ENCODE measurements at places on chromosomes 4 and X.

GRCh38 chrX:151984328-151984727 lies 9.9 kb upstream of the GABRE start:
- no peak for DNase-seq

DNA sequence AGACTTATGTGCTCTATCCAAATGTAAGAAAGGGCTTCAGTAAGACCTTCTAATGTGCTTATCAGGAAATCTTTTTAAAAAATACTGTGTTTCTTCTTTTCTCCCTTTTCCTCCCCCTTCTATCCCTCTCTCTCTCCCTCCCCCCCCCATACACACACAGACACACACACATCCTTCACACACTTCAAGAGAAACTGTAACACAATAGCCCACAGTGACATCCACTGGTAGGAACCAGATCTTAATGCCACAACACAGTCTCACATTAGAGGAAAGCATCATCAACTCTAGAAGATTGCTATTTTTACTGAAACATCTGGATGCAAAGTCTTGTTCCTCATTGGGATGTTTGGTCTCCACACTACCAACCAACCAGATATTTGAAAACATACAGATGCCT lies 4.6 kb downstream of the PCDH19 start:
- DNase-seq = no peak

- DNase-seq = no peak
Measured at GRCh38 chrX:31445542-31445941, 373.7 kb upstream of the FTHL17 start.

DNA sequence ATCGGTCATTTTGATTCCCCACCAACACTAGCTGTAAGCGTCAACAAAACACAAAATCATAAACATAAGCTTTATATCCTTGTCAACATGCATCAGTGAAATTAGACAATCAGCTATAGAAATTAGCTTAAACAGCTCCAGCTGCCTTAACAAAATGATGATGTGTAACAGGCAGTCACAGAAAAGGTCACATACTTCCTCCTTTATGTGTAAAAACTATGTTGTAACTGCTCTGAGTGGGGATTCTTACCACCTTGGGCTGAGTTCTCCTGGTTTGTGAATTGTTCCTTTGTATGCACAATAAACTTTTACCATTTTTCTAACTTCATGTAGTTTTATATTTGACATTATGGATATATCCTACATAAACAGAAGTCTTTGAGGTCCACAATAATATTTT lies 73.9 kb upstream of the MAP9 start:
- DNase-seq = no peak

DNA sequence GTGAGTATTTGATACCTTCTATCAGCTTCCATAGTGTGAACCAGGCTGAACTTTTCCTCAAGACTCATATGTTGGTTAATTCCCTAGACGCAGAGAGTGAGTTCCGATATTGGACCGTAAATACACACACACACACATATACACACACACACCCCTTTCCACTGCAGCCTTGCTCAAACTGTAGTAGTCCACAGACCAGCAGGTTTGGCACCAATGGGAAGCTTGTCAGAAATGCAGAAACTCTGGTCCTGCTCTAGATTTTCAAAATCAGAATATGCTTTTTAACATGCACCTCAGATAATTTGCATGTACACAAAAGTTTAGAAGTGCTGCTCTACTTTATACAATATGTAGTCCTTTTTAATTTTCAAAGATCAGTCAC lies 27.6 kb upstream of the ZNF280C start:
- no peak for DNase-seq

DNA sequence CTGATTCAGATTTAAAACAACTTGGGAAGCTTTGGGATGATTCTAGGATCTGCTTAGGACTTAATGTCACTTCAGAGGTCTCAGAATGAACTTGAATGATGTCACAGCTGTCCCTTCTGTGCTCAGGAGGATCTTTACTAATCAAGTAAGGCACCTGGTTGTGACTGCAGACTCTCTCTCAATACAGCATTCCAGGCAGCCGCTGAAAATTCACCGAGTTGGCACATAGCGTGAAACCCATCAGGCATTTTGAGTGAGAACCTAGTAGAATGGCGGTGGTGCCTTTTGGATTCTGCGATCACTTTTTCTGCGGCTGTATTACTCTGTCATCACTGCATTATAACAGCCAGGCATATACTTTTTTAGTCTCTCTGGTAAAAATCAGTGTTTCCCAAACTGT lies 16.5 kb downstream of the SNX25 start:
- no peak for DNase-seq

DNA sequence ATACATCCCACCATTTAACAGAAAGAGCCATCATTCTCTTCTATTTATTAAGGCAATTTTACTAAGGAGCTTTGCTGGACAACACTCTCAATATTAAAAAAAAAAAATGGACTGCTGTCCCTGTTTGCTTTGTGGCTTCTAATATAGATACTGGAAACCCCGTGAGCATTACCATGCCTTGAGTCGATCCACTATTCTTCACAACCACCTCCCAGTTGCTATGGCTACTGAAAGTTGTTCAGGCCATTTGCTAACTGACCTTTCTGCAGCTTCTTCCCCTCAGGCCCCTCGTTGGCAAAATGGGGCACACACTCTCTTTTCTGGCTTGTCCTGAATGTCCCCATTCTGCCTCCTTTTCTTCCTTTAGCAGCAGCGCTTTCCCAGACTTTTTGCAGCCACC lies 340.4 kb downstream of the NR3C2 start:
- DNase-seq = no peak

DNA sequence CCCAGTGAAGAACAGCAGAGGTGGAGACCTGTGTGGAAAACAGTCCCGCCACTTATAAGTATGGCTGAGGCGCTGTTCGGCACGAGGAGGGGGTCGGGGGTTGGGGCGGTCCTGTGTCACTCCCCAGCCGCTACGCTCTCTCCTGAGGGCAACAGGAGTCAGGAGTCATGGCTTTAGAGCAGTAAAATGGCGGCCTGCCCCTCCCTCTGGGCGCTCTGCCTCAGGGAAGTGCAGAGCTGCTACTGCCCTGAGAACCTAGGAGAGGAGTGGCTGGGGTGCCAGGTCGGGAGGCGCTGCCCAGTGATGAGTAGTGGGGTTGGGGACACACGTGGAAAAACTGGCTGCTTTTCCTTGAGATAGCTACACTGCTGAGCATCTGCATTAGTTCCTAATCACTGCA lies 551.2 kb upstream of the AMOT start:
- DNase-seq = no peak

DNA sequence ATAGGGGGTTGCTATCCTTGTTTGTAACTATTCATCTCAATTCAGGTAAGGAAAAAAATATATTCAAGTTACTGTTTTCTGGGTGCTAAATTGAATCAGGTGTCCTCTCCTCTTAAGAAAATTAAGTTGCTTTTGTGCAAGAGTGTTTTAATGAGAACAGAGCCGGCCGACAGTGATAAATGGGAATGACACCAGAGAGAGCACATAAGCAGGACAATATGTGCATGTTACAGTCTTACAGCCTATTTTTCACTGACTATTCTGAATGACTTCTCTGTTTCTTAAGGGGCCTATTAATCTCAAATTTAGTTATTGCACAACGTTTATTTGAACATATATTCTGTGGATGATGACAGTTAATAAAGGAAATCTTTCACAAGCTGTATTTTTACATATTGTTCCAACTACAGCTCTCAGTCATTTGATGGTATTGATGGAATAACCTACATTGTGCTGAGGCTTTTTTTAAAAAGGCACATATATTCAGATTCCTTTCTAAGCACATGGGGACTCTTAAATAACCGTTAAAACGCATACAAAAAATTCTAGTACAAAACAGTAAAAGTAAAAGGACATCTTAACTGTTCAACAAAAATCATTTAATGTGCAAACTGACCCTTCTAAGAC lies 68.4 kb downstream of the SLC10A7 start:
- DNase-seq = no peak

DNA sequence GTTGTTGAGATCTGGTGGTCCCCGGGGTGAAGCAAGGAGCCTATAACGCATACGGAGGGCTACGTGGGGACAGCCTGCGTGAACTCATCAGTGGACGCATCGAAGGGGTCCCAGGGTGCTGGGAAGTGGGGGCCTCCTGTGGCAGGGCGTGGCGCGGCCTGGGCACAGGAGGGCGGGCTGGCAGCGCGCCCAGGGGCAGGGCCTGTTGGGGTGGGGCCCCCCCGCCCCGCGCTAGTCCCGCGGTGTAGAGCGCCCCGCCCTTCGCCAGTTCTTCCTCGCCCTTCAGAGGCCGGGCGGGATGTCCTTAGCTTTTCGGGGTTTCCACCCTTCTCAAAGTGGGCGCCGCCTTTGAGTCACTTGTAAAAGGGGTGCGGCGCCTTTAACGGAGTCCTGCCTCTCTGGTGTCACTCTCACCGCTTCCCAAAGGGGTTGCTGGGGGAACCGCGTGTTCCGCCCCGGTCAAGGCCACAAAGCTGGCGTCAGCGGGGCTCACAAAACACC lies 632 bp downstream of the PLP2 start:
- DNase-seq = peak; percentile 85

GRCh38 chr4:100359441-100359840 lies 158.4 kb downstream of the EMCN start:
- DNase-seq = no peak

GRCh38 chr4:26268246-26268645 lies 52.6 kb upstream of the RBPJ start:
- no peak for DNase-seq

DNA sequence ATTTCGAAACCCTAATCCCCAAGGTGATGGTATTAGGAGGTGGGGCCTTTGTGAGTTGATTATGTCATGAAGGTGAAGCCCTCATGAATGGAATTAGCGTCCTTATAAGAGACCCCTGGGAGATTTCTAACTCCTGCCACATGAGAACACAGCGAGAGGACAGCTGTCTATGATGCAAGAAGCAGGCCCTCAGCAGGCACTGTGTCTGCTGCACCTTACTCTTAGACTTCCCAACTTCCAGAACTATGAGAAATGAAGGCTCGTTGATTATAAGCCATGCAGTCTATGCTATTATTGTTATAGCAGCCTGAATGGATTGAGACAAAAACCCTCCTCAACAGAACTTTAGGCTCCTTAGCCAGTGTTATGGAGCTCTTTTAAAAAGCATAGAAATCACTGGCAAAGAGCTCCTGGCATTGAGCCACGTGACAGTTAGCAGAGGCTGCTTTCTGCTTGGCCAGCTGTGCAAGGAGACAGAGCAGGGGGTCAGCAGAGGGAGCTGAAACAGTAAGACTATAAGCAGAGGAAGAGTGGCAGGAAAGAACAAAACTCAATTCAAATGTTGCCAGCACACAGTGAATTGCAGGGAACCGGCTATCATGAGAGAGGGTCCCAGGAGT lies 219.2 kb upstream of the FAT1 start:
- DNase-seq = no peak

GRCh38 chrX:118528071-118528737 lies 32.6 kb downstream of the DOCK11 start:
- DNase-seq = no peak

GRCh38 chr4:168739886-168740285 lies 243.0 kb downstream of the PALLD start:
- DNase-seq = no peak

GRCh38 chr4:141802333-141802732 lies 165.9 kb downstream of the IL15 start:
- DNase-seq = no peak

DNA sequence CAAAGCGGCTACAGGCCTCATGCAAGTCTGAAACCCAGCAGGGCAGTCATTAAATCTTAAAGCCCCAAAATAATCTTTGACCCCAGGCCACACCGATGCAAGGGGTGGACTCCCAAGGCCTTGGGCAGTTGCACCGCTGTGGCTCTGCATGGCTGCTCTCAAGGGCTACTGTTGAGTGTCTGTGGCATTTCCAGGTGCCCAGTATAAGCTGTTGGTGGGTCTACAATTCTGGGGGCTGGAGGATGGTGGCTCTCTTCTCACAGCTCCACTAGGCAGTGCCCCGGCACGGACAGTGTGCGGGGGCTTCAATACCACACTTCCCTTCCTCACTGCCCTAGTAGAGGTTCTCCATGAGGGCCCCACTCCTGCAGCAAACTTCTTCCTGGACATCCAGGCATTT lies 60.1 kb downstream of the NWD2 start:
- no peak for DNase-seq

- no peak for DNase-seq
Measured at GRCh38 chr4:58265734-58266133, 1155.5 kb upstream of the IGFBP7 start.

DNA sequence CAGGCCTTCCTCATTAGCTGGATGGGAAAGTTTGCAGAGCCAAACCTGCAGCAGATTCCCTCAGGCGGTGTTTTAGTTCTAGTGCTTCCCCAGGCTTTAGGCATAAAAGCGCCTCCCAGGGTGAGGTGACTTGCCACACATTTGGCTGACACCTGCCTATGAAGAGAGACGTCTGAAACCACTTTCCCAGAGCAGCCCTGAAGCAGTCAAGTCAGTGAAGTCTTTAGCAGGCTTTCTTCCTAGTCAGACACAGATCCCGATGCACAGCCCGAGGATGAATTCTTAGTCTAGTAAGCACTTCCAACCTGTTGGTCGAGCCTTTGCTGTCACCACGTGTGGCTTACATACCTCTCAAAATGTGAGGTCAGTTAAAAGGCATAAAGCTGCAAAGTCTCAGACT lies 484.1 kb downstream of the SMARCA1 start:
- DNase-seq = no peak

DNA sequence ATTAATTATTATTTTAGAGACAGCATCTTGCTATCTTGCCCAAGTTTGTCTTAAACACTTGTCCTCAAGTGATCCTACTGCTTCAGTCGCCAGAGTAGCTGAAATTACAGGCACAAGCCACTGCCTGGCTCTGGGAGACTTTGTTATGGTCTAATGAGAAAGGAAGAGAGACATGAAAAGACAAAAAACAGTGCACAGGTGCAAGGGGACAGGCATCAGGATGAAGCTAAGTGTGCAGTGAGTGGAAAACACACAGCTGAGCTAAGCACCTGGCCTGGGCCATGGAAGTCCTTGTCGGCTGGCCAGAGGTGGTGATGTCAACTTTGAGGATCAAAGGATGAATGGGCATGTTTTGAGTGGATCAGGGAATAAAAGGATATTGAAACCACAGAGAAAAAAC lies 102.7 kb downstream of the HS3ST1 start:
- DNase-seq = no peak

- DNase-seq = no peak
Measured at GRCh38 chr4:105148356-105148755, 1.7 kb downstream of the TET2 start.

GRCh38 chr4:177008836-177009501 lies 216.2 kb upstream of the VEGFC start:
- DNase-seq = no peak

GRCh38 chr4:153467897-153468262 lies 1.7 kb downstream of the TMEM131L start:
- no peak for DNase-seq

GRCh38 chr4:145041378-145041777 lies 56.6 kb downstream of the ANAPC10 start:
- DNase-seq = no peak

- DNase-seq = no peak
Measured at GRCh38 chr4:136690360-136690759, 841.9 kb downstream of the PCDH18 start.
